ENCODE measurements at places on chromosomes 4 and X. TPM values are rescaled to one million over a fixed set of nuclear protein-coding genes. Genes with fewer than 3 reads are reported as not detected.

The NMU gene
- total RNA-seq: not detected

The DGKK gene
- total RNA-seq: not detected

The GAGE12E gene
- not detected for total RNA-seq

The NDST3 gene
- total RNA-seq: not detected

The SMIM43 gene
- not detected for total RNA-seq

The SYTL5 gene
- total RNA-seq: 0.39 TPM

The UGT2B11 gene
- not detected for total RNA-seq

The TMEM131L gene
- total RNA-seq: 13.1 TPM

The ASMT gene
- total RNA-seq: 0.24 TPM

The C4orf54 gene
- 3.2 TPM for total RNA-seq

The ZFX gene
- 57.3 TPM for total RNA-seq

The PRKG2 gene
- 7.5 TPM for total RNA-seq

The MAGEC2 gene
- total RNA-seq: not detected

The ESX1 gene
- total RNA-seq: not detected

The PF4V1 gene
- total RNA-seq: not detected

The MAGEA2 gene
- not detected for total RNA-seq

The SPANXC gene
- total RNA-seq: not detected

The ENPP6 gene
- total RNA-seq: 0.06 TPM

The NXF2 gene
- not detected for total RNA-seq

DNA sequence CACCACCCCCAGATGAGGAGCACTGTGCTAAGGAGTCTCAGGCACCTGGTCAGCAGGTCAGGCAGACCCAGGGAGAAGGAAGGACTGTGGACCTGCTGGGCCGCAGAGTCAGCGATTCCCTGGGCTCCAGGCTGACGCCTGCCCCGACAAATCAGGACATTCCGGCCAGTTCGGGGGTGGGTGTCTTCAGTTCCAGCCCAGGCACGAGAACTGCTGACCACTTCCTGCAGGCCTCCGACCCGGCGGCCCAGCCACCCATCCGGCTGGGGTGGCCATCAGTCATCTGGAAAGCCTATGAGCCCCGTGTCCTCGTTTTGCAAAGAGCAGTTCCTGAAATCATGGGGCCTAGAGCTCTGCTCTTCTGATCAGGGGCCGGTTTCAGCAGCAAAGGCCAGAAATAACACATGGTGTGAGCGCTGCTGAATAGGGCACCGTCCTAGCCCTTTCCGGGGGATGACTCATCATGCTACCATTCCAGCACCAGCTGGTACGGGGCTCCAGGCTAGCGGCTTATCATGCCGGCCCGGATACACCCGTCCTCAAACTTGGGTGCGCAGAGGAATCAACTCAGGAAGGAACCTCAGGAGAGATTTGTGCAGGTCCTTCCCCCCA is 7.8 kb upstream of the SH3TC1 start:
- DNase-seq: peak; percentile 90

DNA sequence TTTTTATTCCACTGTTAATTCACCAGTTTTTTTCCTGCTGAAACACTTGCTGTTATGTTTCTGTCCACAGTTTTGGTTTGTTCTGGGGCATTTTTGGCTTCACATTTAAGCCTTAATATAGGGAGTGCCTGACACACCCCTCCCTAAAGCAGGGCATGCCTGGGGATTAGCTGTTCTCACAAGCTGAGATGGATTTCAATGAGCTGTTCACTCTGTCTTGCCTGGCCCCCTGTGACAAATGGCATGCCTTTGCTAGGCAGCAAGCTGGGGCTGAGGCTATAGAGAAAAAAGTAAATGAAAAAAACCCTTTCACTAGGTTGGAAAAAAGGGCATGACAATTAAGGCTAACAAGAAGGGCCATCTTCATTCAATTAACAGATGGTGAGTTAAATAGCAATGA is 22.4 kb downstream of the LPAR4 start:
- no peak for DNase-seq

GRCh38 chr4:128879283-128879682 is 69.8 kb downstream of the JADE1 start:
- no peak for DNase-seq

DNA sequence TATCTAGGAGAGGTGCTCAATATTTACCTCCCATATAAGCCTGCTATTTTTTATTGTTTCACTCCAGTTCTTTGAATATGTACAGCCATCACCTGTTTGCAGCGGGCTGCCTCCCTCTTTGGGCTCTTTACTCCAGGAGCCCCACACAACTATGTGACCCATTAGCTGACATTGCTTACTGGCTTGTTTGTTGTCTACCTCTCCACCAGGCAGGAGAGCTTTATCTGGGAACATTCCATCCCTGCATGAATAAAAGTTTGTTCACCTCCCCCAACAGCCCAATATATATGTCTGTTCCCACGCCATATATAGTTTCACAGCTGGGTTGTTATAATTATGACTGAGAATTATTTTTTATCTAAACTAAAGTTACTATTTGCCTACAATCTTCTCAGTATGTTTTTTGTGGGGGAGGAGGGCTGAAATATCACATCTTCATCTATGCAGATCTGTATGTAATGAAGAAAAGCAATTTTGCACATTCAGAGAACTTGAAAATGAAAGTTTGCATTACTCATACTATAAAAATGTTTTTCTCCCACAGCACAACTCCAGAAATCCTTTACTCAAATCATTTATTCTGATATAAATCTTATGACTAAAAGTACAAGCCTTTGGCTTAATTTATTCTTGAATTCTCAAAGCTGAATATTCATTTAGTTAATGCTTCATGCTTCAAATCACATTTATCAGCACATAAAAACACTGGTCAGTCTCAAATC is 61.2 kb upstream of the DAPP1 start:
- DNase-seq: no peak

- no peak for DNase-seq
These were observed 35.9 kb downstream of the SUPT20HL1 start for GRCh38 chrX:24396236-24396930.

GRCh38 chr4:16764622-16765021 is 133.8 kb downstream of the LDB2 start:
- no peak for DNase-seq

DNA sequence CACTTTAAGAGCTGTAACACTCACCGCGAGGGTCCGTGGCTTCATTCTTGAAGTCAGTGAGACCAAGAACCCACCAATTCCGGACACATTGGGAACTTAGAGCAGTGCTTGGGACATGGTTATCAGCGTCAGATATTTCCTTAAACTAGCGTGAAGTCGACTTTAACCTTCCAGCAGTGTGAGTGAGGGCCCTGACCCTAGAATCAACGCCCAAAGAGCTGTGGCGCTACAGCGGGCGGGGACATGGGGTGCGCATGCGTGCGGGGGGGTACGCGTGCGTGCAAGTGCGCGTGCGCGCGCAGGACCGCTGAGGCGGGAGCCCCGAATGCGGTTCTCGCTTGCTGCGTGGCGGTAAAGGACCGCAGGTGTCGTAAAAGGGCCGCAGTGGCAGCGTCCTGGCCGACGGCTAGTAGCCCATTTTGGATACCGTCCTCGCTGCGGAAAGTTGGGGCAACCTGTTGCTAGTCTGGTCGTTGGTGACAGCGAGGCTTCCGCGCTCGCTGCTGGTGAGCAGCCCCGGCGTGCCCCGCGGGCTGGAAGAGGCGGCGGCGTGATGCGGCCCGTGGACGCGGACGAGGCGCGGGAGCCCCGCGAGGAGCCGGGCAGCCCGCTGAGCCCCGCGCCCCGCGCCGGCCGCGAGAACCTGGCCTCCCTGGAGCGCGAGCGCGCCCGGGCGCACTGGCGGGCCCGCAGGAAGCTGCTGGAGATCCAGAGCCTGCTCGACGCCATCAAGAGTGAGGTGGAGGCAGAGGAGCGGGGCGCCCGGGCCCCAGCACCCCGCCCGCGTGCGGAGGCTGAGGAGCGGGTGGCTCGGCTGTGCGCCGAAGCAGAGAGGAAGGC is 19.8 kb upstream of the S100P start:
- DNase-seq: peak; percentile 94

DNA sequence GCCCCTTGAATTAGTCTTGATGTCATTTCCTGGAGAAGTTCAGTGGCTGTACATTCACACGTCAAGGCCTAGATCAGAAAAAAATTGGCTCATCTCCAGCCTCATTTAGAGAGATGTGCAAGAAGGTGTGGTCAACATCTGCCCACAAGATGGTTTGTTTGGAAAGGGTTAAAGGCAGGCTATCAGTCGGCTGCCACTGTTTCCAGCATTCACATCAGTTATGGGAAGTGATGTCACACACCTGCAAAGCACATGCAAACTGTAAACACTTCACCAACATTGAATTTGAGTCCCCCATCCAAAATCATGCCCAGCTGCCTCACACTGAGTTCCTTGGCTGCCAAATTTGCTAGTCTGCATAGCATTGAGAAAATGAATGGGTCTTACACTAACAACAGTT is 498.3 kb upstream of the INTU start:
- DNase-seq: no peak

GRCh38 chrX:111129921-111130320 is 33.9 kb downstream of the PAK3 start:
- DNase-seq: no peak

GRCh38 chr4:96766359-96766758 is 926.5 kb downstream of the PDHA2 start:
- DNase-seq: no peak

DNA sequence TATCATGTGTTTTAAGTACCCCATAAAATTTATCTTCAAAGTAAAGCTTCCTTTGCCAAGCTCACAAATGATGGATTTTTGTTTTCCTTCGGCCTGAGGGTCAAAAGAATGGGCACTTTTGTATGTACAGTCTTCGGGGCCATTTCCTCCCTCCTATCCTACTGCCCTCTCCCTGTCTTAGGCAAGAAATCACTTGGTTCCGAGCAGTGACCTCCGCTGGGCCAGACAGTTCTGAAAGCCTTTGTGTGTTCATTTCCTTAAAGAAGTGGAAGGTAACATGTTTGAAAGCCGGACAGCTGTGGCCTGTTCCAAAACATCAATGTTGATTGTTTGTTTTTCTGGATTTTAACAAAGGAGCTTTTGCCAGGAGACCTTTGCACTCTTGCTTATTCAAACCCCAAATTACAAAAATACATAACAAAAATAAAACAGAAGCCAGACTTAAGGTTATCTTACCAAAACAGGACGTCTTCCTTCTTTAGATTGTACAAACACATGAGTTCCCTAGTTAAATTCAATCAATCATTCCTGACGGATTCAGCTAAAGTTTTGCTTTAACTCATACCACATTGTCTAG is 110.6 kb upstream of the LIMCH1 start:
- peak; percentile 47 for DNase-seq

DNA sequence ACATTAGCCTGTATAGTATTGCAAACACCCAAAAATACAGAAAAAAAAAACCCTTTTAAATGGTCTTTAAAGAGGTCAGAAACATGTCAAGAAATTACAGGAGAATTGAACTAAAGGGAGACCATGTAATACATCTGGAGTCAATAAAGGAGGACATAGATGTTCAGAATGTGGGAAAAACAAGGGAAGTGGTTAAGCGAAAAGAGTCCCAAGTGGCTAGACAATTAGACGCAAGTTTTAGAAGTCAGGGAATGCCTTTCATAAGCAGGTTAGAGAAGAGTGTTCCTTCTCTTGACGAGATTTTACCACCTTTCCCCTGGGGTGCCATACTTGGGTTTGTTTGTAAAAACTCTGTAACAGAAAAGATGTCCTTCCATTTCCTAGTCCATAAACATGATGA is 7.8 kb downstream of the LNX1 start:
- no peak for DNase-seq

GRCh38 chr4:98452091-98452490 is 190.9 kb downstream of the RAP1GDS1 start:
- no peak for DNase-seq

GRCh38 chrX:110442635-110443034 is 84.0 kb downstream of the RTL9 start:
- no peak for DNase-seq

DNA sequence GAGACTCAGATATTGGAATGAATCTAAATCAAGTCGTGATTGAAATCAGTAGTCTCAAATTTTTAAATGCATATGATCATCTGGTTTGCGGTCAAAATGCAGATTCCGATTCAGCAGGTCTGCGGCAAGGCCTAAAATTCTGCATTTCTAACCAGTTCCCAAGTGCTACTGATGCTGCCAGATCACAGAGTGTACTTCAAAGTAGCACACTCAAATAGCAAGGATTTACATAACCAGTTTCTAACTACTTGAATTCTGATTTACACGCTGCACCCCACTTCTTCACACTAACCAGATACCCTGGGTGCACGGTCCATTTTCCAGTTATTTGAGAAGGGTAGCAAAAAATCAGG is 752 bp downstream of the MBTPS2 start:
- no peak for DNase-seq

- no peak for DNase-seq
These were observed 86.7 kb upstream of the NKX1-1 start for GRCh38 chr4:1492651-1493539.

GRCh38 chrX:103063918-103064434 is at the start of gene BEX1:
Gene BEX1 (minus strand): TSS chrX:103064171. CDS start chrX:103063274, 897 bp downstream.
- peak; percentile 49 for DNase-seq

GRCh38 chr4:184399512-184399908 is 74.8 kb downstream of the IRF2 start:
- no peak for DNase-seq

GRCh38 chr4:56619816-56620215 is 61.3 kb downstream of the HOPX start:
- DNase-seq: no peak

GRCh38 chrX:133384454-133384853 is 30.8 kb downstream of the GPC4 start:
- no peak for DNase-seq

GRCh38 chr4:69532125-69532524 is 36.4 kb upstream of the UGT2B4 start:
- no peak for DNase-seq

- no peak for DNase-seq
These were observed 207.6 kb downstream of the NAF1 start for GRCh38 chr4:162959046-162959445.

GRCh38 chr4:128363966-128364365 is 76.4 kb upstream of the PGRMC2 start:
- no peak for DNase-seq

DNA sequence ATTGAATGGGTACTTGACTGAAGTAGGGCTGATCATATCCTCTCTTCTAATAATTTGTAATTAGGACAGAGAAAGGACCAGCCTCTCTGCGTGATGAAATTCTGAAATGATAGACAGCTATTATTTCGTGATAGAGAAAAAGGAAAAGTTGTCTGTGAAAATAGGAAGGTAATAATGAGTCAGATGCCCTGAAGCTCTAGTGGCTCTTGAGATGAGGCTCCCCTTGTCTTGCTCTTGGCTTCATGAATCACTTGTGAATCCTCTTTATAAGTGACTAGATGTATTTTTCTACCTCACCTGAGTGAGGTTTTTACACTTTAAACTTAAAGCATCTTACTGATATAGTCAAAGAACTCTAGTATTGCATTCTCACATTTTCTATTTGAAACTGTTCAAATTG is 888.9 kb downstream of the PCDH18 start:
- DNase-seq: no peak

- DNase-seq: no peak
These were observed 120.4 kb upstream of the SLC34A2 start for GRCh38 chr4:25535278-25535677.

DNA sequence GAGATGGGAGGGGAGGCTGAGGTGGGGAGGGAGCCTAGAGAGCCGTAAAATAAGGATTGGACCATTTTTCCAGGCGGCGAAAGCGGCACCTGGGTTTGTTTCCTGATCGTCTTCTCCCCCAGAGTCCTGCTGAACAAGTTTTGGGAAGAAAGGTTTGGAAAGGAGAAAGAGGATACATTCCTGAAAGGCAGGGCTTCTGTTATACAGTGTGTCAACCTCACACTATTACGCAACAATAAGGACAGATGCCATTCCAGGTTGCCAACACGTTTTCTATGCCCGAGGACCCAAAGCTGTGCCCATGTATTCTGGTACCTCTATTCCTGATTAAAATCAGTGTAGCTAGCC is 658 bp downstream of the SCOC start:
- no peak for DNase-seq
